ENCODE measurements at places on chromosomes 7 and 10. TPM values are rescaled to one million over a fixed set of nuclear protein-coding genes. Genes with fewer than 3 reads are reported as not detected.

The SH2B2 gene
- total RNA-seq = 30.2 TPM

The CYP3A4 gene
- not detected for total RNA-seq

The CLCN1 gene
- total RNA-seq = 0.68 TPM

The PRLHR gene
- total RNA-seq = not detected

The STEAP2 gene
- 27.7 TPM for total RNA-seq

GRCh38 chr7:39696631-39697030, 73.3 kb downstream of the RALA start:
- no peak overlapping the region for H3K27ac ChIP-seq

GRCh38 chr10:101273741-101274140, 44.5 kb upstream of the LBX1 start:
- no peaks in the 10 kb centered on the region for H3K4me1 ChIP-seq
- H3K36me3 ChIP-seq = no peaks in the 10 kb centered on the region
- no peak overlapping the region for H3K27ac ChIP-seq
- H3K27me3 ChIP-seq = no peaks in the 10 kb centered on the region
- no peak overlapping the region for H3K4me3 ChIP-seq

- H3K4me1 ChIP-seq = no peaks in the 10 kb centered on the region
- H3K27me3 ChIP-seq = no peaks in the 10 kb centered on the region
- no peaks in the 10 kb centered on the region for H3K36me3 ChIP-seq
- peak overlapping the region; percentile 53 for H3K4me3 ChIP-seq
- DNase-seq = no peak
Measured at GRCh38 chr7:128891110-128891941, 19.2 kb downstream of the KCP start.

GRCh38 chr7:140673774-140674155, 1.0 kb downstream of the ADCK2 start:
- no peaks in the 10 kb centered on the region for H3K36me3 ChIP-seq
- H3K27ac ChIP-seq = peak overlapping the region; percentile 71
- H3K4me3 ChIP-seq = peak overlapping the region; percentile 80
- no peaks in the 10 kb centered on the region for H3K27me3 ChIP-seq
- DNase-seq = no peak

DNA sequence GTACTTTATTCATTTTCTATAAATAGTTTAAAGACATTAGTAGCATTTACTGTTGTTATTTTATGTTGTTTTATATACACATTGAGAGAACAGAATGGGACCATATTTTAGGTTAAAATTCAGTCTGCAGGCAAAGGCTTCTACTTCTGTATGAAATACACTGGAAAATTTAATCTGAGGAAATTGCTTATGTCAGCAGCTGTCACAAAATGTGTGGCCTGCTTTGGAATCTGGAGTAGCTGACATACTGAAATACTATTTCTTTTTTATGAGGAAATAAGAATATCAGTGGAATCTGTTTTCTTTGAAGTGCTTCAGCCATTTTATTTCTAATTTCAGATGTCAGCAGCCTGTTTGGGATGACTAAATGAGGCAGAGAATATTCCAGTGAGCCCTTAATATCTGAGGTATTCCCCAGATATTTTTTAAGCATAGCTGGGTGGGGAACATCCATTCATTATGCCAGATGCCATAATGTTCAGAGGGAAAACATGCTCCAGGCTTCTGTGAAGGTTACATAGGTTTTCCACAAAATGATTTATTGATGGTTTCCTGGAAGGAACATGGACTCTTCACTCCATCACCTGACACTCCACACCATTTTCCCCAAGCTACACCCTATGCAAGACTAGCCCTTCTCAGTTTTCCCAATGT, 267.1 kb downstream of the ARL4A start:
- no peak overlapping the region for H3K4me3 ChIP-seq
- no peaks in the 10 kb centered on the region for H3K27me3 ChIP-seq
- H3K36me3 ChIP-seq = no peaks in the 10 kb centered on the region
- no peak for DNase-seq

DNA sequence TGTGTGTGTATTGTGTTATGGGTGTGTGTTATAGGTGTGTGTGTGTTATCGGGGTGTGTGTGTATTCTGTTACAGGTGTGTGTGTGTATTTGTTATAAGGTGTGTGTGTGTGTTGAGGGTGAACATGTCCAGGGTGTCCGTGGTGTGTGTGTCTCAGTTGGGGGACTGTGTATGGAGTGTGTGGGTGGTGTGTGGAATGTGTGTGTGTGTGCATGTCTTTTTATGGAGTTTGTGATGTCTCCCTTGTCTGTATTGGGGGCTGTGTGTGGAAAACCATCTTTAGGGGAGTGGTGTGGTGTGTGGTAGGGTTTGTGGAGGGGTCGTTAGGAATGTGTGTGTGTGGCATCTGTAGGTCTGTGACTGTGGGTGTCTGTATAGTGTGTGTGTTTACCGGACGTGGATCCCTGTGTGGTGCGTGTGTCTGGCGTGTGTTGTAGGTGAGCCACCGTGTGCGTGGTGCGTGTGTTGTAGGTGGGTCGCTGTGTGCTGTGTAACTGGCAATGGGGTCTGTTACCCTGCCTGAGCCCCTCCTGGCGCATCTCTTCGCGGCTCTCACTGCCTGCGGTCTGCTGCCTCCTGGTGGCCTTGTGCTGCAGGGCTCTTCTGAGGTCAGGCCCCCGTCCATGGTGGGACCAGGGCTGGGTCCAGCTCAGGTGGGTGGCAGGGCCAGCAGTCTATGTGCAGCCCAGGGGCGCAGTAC, 61.7 kb downstream of the PALD1 start:
- no peaks in the 10 kb centered on the region for H3K27me3 ChIP-seq
- H3K4me3 ChIP-seq = no peak overlapping the region
- no peak overlapping the region for H3K27ac ChIP-seq
- H3K4me1 ChIP-seq = no peaks in the 10 kb centered on the region

DNA sequence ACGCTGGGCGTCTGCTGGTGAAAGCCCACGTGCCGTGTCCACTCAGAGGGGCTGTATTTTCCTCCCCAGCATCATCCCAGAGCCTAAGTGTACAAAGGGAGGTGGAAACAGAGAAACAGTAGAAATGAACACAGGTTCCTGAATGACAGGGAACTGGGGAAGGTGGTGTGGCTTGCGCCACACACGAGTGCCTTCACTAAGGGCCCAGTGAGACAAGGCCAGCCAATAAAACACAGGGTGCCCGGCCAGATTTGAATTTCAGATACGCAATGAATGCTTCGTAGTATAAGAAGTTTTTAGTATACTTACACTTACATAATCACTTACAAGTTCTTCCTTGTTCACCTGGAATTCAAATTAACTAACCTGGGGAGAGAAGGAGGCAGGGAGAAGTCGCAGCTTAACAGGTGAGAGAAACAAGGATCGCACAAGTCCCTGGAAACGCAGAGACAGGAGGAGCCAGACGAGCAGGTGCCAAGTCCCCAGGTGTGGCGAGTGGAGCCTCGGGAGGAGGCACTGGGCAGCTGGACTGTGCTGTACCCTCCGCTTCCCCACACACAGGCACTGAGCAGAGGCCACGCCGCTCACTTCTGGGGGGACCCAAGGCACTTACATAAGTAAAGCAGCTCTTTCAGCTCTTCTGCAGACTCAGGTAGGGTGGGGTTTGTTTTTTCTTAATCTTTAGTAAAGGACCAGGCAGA, 105.2 kb upstream of the MGMT start:
- H3K36me3 ChIP-seq = no peaks in the 10 kb centered on the region
- no peaks in the 10 kb centered on the region for H3K27me3 ChIP-seq
- no peak overlapping the region for H3K4me3 ChIP-seq
- H3K27ac ChIP-seq = no peak overlapping the region

- no peak overlapping the region for H3K27ac ChIP-seq
- no peaks in the 10 kb centered on the region for H3K27me3 ChIP-seq
- no peaks in the 10 kb centered on the region for H3K4me1 ChIP-seq
Measured at GRCh38 chr10:50809596-50809995, 69.9 kb downstream of the ASAH2B start.

DNA sequence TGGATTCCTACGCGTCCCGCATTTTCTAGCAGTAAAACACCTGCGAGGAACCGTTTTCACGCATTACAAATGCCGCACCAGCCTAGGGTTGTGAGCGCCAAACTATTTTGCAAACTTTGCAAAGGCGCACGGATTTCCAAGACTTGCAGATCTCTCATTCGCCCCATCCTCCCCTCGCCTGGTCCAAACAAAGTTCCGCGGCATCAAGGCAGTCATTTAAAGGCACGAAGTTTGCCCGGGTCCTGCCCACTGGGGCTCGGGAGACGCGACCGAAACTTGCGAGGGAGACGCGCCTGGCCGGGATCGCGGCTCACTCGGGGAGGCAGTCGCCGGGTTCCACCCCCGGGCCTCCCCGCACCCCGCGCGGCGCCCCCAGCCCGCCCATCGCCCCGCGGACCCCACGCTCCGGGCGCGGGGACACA, 613 bp downstream of the USP6NL start:
- H3K4me1 ChIP-seq = peaks cover 11% of the 10 kb centered on the region
- H3K27ac ChIP-seq = peak overlapping the region; percentile 83
- no peaks in the 10 kb centered on the region for H3K27me3 ChIP-seq
- no peaks in the 10 kb centered on the region for H3K36me3 ChIP-seq

GRCh38 chr7:112290065-112290464, 83.6 kb downstream of the ZNF277 start:
- no peaks in the 10 kb centered on the region for H3K27me3 ChIP-seq
- no peak for DNase-seq
- no peaks in the 10 kb centered on the region for H3K4me1 ChIP-seq
- no peak overlapping the region for H3K27ac ChIP-seq

DNA sequence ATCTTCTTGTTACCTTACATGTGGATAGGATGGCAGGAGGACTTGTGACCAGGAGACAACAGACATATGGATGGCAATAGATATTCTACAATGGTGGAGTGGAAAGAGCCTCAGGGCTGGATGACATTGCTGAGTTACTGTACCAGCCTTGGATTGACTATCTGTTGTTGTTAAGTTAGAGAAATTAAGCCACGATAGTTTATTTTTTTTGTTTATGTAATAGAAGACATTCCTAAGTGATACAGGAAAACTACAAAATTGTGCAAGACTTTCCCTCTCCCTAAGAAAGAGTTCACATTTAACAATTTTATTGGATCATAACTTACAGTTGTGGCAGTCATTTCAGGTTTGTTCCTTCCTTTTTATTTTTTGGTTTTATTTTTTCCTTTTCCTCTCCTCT, 230.7 kb upstream of the CACNA2D1 start:
- H3K4me3 ChIP-seq = no peak overlapping the region
- H3K27ac ChIP-seq = no peak overlapping the region
- no peak for DNase-seq
- no peaks in the 10 kb centered on the region for H3K27me3 ChIP-seq
- H3K4me1 ChIP-seq = no peaks in the 10 kb centered on the region
